ENCODE measurements at places on chromosomes 4 and X. TPM values are rescaled to one million over a fixed set of nuclear protein-coding genes. Genes with fewer than 3 reads are reported as not detected.

SPATA4 gene
- 0.17 TPM for total RNA-seq

NLGN3 gene
- 0.97 TPM for total RNA-seq

EVC gene
- 10.6 TPM for total RNA-seq

POLN gene
- 0.65 TPM for total RNA-seq

CENPI gene
- 9.9 TPM for total RNA-seq

NPY5R gene
- total RNA-seq, result not detected

PDGFRA gene
- 0.25 TPM for total RNA-seq

NDP gene
- total RNA-seq, result not detected

PPP2R2C gene
- 31.0 TPM for total RNA-seq

MAGEA1 gene
- total RNA-seq, result 0.05 TPM

ADAM29 gene
- total RNA-seq, result not detected

TRPC5OS gene
- not detected for total RNA-seq

RAB41 gene
- not detected for total RNA-seq

PAK3 gene
- total RNA-seq, result not detected

PPEF2 gene
- not detected for total RNA-seq

PRKG2 gene
- 0.37 TPM for total RNA-seq

SHROOM2 gene
- 0.86 TPM for total RNA-seq

NKX6-1 gene
- total RNA-seq, result 0.44 TPM

TMEM150C gene
- total RNA-seq, result 0.77 TPM

PLP1 gene
- not detected for total RNA-seq

NWD2 gene
- total RNA-seq, result 0.01 TPM

IL9R gene
- total RNA-seq, result 0.22 TPM

PPP1R2C gene
- not detected for total RNA-seq

SPANXN2 gene
- total RNA-seq, result not detected

DCAF8L2 gene
- total RNA-seq, result not detected

NPY2R gene
- not detected for total RNA-seq

WDR45 gene
- total RNA-seq, result 54.6 TPM

TEX13B gene
- total RNA-seq, result not detected

PITX2 gene
- 0.76 TPM for total RNA-seq

RTL5 gene
- 2.9 TPM for total RNA-seq

HTATSF1 gene
- 48.3 TPM for total RNA-seq

SULT1E1 gene
- total RNA-seq, result not detected

LIMCH1 gene
- total RNA-seq, result 50.7 TPM

LRRC66 gene
- total RNA-seq, result 0.14 TPM

EGF gene
- 0.25 TPM for total RNA-seq

VSIG1 gene
- total RNA-seq, result 0.20 TPM

SAGE1 gene
- not detected for total RNA-seq

TGIF2LX gene
- total RNA-seq, result not detected

Measured in A549 treated with Hydrocortisone at 1 μM for 4 hours (cell line).